ENCODE measurements at places on chromosomes 6 and 20.

DNA sequence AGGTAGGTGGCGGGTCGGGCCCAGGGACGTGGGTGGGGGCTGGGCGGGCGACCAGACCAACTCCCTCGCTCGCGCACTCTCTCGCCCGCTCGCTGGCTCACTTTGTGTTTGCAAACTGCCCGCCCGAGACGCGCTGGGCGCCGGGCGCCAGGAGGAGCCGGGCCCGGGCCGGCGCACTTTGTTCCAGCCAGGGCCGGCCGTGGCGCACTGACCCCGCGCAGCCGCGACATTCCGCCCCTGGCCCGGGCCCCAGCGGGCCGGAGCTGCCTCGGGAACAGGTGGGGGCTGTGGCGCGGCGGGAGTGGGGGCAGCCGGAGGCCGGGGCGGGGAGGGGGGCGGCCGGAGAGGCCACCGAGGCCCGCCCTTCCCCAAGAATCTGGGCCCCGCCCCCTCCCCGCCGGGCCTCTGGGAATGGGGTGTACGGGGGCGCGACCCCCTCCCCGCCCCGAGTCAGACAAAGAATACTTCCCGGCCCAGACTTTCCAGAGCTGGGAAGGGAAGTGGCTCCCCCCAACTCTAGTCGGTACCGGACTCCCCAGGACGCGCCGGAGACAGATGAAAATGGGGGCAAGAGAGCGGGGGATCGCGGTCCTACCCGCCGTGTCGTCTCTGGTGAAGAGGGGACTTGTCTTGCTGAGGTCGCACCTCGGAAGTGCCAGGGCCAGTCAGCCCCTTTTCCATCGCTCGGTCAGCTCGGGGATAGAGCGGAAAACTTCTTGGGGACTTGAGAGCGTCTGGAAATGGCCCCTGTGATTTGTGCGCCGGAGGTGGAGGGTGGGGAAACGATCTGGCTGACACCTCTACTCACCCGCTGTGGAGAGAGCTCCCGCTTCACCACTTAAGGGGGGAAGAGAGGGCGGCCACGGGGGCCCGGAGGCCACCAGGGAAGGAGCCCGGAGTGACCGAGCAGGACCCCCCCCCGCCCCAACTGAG, 951 bp downstream of the FOXP4 start:
- DNase-seq = peak; percentile 64

DNA sequence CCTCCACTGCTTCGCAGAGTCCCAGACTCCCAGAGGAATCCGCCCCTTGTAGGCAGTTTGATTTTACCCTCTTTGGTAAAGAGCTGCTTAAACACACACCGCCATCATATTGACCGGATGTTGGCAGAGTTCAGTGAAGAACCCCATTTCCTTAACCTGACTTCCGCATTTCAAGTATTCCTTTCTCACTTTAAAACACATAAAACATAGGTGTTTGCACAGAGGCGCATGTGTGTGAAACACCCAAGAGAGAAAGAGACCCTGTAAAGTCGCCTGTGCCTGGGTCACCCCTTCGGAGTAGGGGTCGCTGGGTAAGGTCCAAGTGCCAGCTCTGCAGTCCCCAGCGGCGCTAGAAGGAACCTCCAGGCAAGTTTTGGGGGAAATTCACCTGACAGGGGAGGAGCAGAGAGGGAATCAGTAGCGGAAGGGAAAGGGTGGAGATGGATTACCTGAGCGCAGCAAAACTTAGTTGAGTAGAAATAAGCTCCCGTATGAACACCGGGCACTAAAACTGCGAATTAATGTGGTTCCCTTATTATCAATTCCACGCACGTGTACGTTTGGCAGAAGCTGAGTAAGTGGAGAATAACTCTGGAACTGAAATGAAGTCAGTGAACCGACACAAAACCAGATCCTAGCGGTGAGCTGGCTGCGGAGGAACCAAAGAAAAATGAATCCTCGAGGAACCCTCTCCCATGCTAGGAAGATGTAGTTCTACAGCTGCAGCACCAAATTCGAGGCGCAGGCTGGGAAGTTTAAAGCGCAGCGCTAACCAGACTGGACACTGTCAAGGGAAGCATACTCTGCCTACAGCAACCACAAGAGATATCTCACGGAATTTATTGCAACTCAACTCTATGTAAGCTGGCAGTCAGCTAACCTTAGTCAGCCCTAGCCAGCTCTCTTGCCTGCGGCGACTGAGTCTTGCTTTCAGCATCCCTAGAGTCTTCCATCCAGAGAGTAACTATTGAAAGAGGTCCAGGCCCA, 3.5 kb upstream of the HTR1B start:
- peak; percentile 35 for DNase-seq

GRCh38 chr20:58783511-58784011, 67.1 kb downstream of the GNAS-AS1 start:
- no peak for DNase-seq

- peak; percentile 24 for DNase-seq
Measured at GRCh38 chr6:159467473-159468041, 225.5 kb downstream of the SOD2 start.

GRCh38 chr6:53718597-53719460, 53.3 kb upstream of the KLHL31 start:
- DNase-seq = peak; percentile 79

DNA sequence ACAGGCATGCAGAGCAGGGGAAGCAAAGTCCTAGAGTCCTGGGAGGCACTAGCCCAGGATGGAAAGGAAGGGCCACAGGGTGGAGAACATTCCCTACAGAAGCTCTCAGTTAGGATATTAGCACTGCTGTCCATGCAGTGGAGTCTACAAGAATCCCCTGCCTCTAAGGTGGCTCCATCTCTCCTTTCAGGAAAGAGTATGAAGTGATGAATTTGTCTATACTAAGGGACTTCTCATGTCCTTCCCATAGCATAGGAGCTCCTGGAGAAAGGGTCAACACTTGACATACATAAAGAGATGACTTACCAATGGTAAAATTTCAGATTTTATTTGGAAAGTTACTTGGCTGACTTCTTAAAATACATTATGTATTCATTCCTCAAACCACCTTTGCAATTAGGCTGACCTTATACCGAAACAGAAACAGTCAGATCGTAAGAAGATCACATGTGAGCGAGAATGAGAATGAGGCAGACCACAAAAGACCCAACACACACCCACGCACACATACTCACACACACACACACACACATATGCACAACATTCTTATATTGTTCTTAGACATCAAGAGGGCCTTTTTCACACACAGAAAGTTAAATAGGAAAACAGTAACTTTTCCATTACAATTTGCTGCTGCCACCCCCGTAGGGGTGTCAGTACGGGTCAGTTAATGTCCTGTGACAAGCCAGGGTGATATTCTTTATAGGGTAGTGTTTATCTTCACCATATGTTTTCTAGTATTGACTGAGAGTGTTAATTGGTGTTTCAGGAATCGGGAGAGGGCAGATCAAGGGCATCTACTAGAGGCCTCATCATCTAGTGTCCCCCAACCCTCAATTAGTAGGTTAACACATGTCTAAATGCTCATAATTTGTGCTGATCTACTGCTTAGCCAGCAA, 159.4 kb downstream of the FAXC start:
- DNase-seq = no peak

DNA sequence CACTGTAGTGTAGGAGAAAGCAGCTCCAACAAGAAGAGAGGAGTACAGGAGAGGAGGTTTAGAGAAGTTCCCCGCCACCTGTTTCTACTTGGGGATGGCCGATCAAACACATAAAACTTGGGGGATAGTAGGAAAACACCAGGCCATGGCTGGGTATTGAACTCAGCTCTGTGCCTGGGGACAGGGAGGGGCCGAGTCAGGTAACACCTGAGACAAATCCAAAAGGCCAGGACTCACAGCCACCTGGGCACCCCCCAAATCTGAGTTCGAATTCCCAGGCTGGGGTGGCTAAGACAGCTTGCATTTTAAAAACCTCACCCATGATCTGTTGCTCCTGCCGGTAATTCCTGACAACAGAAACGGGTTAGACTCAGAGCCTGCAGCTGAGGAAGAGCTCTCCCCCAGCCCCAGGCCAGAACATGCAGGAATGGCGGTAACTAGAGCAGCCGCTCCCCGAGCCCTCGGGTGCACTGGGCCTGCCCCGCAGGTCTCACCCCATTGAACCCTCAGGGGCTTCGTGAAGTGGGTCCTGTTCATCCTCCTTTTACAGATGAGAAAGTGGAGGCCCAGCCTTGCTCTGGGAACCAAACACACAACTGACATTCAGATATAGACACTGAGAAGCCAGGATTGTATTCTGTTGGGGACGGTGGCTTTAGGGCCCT, 61.0 kb downstream of the TCP11 start:
- no peak for DNase-seq

DNA sequence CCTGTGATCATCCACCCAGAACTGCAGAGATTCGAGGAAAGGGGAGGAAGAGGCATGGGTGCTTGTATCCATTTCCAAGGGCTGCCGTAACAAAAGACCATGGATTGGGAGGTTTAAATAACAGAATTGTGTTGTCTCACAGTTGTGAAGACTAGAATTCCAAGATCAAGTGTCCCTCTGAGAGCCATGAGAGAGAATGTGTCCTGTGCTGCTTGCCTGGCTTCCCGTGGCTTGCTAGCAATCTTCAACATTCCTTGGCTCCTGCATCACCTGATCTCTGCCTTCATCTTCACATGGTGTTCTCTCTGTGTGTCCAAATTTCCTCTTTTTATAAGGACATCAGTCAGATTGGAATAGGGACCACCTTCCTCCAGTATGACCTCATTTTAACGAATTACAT, 69.8 kb downstream of the CDC40 start:
- no peak for DNase-seq

DNA sequence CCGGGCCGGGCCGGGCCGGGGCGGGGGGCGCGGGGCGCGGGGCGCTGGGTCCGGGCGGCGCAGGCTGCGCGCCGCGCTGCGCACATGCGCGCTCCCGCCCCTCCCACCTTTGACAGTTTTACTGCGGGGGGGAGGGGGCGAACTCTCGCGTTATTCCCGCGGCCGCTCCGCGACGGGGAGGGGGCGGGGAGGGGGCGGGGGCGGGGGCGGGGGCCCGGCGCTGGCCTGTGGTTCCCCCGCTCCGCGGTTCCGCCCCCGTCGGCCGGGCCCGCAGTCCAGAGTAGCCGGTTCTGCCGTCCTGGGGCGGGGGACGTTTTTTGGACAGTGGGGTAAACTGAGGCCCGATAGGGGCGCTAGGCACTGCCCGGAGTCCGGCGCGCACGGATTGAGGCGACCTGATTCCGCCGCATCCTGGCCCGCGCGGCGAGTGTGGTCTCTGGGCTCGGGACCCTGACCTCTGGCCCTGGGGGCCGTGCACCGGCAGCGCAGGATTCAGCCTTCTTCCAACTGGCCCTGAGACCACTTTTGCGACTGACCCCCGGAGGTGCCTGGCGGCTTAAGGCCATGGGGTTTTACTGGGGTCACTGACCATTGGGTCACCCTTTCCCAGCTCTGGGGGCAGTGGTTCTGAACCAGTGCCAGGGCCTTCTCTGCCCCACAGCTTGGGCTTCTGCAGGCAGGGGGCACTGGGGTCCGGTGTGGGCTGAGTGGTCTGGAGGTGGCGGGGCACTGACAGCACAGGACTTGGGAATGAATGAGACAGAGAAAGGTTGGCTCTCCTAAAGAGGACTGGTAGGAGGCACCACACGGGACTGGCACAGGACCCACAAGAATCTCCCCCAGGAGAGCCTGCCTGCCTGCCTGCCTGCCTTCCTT, at the start of gene ZNF512B:
Gene ZNF512B, minus strand, starts transcription at position 93 of the 876 bp plus-strand sequence. CDS start 1,980 bp downstream, outside the sequence.
- DNase-seq = peak; percentile 80

DNA sequence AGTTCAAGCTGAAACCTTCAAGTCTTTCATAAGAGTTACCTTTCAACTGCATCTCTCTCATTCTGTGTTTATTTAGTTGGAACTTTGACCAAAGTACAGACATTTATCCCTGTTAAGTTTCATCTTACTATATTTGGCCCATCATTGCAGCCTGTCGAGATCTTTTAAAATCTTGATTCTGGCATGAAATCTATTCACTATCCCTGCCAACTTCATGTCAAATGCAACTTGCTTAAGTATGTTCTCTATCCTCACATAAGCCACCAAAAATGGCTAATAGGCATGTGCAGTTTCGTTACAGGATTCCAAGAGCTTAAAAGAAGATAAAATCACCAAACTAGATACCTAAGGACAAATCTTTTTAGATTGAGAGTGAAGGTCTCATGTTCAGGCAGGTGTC, 117.5 kb upstream of the KCNQ5 start:
- DNase-seq = no peak

DNA sequence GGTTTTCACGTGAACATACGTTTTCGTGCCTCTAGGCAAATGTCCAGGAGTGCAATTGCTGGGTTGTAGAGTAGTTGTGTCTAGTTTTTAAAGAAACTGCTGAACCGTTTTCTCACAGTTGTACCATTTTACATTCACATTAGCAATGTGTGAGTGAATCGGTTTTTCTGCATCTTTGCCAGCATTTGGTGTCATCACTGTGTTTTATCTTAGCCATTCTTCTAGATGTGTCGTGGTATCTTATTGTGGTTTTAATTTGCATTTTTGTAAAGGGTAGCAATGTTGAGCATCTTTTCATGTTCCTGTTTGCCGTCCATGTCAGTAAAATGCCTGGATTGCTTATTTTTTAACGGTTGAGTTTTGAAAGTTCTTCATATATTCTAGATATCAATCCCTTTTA, 10.2 kb downstream of the DOK5 start:
- no peak for DNase-seq

GRCh38 chr20:6122873-6123648, at the start of gene FERMT1:
TSS of gene FERMT1 (minus strand) at chr20:6123030. CDS start at chr20:6119554, 3,476 bp downstream.
- DNase-seq = peak; percentile 83

- DNase-seq = peak; percentile 4
Measured at GRCh38 chr6:67698534-67698933, 936.5 kb upstream of the ADGRB3 start.

GRCh38 chr20:38735172-38735571, 10.9 kb downstream of the SLC32A1 start:
- no peak for DNase-seq

GRCh38 chr6:129583866-129584265, 126.1 kb downstream of the ARHGAP18 start:
- no peak for DNase-seq

- no peak for DNase-seq
Measured at GRCh38 chr6:157518397-157519250, 137.6 kb downstream of the ZDHHC14 start.

DNA sequence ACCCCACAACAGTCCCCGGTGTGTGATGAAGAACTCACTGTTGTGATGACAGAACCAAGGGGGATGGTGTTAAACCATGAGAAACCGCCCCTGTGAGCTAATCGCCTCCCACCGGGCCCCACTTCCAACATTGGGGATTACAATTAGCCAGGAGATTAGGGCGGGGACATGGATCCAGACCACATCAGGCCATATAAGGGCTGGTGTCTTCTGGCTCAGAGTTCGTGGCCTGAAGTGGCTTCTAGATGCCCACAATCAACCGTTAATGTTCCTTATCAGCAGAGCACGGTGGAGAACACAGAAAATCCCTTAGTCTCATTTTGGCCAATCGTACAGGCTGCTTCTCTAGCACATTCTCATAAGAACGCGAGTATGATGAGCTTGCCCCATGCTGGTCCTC, 10.9 kb upstream of the MAS1 start:
- DNase-seq = no peak

DNA sequence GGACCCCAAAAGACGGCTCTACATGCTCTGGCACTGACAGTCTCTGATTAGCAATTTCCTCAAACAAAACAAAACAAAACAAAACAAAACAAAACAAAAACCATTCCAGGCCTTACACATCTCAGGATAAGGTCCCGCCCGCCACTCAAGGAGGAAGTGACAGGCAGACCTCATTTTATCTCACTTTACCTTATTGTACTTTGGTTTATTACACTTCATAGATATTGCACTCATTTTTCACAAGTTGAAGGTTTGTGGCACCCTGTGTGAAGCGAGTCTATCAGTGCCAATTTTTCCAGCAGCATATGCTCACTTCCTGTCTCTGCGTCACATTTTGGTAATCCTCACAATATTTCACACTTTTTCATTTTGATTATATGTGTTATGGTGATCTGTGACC, 15.2 kb downstream of the ZBP1 start:
- DNase-seq = no peak

GRCh38 chr6:20463396-20463795, 61.7 kb downstream of the E2F3 start:
- DNase-seq = no peak

All from ELR (cell line).